ENCODE measurements at places on chromosomes 6 and 20.

- no peak for DNase-seq
Measured at GRCh38 chr6:112946051-112946450, 598.9 kb downstream of the RFPL4B start.

DNA sequence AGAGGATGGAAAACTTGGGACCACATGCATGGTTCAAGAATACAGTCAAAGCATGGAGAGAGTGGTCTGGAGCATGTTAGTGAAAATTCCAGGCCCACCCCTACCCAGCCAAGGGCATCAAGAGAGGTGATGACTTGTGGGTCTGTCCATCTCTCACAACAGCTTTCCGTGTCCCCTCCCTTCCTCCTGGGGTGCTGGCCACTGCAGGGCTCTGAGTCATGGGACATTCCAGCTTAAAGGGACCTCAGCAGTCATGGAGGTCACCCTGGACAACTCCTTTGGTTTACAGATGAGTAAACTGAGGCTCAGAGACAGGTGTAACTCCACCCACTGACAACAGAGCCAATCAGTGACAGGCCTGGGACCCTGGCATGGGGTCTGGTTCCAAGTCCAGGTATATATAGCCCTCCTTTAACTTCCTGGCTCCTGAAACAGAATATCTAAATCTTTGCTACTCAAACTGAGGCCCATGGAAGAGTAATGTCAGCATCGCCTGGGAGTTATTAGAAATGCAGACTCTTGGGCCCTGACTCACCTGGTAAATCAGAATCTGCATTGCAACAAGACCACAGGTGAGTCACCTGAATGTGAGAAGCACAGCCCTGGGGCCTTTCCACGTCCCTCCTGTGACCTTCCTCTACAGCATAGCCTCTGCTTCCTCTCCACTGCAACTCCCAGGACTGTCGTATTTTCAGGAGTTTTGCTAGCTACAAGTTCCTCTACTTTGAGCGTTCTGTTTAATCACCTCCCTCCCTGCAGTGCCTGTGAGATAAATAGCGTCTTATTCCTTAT, 170.2 kb downstream of the ZDHHC14 start:
- DNase-seq, result no peak

- DNase-seq, result no peak
Measured at GRCh38 chr6:137805622-137806021, 61.4 kb upstream of the TNFAIP3 start.

DNA sequence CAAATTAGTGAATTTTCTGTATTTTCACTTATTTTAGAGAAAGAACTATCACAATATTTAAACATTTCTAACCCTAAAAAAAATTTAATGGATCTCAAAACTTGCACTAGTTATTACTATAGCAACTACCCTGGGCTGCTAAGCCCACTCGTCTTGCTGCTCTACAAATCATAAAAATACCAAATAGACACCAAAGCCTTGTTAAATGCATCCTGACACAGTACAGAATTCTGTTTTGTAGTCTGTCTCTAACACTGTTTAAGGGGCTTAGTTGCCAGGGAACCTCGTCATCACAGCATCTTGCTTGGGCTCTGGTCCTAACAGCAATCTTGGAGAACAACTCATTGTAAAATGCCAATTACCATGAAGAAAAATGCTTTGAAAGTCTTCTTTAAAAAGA, 56.9 kb upstream of the MBOAT1 start:
- DNase-seq, result no peak

- no peak for DNase-seq
Measured at GRCh38 chr6:155693573-155694418, 238.2 kb upstream of the NOX3 start.

GRCh38 chr6:55818482-55818881, 56.9 kb downstream of the BMP5 start:
- no peak for DNase-seq

DNA sequence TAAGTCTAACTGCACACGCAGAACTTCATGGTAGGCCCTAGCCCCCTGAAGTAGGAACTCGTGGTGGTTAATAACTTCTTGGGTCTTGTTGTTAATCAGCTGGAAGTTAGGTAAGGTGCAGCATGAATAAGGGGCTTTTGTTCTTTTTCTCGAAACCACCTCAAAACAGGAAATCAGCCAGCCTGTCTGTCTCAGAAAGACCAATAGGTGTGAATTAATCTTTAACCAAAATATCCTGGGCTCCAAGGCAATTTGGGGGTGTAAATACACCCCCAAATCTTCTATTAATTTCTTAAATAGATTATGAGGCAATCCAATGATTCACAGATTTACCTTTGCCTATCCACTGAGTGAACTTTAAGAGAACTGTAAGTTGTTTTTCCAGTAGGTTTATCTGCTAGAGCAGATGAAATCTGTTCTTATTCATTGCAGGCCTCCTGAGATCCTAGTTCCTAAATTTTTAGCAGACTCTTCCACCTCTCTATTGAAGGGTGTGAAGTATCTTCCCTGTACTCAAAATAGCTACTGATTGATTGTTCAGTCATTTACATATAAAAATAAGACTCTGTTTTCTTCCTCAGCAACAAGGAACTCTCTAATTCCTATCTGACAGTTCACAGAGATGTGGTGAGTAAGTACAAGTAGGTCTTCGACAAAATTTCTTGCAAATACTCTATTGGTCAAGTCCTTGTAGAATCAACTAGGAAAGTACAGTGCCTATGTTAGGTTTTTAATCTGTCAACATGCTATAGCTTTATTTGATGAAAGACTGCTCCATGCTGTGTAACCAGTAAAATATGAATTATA, 427.1 kb upstream of the NOX3 start:
- DNase-seq, result no peak

DNA sequence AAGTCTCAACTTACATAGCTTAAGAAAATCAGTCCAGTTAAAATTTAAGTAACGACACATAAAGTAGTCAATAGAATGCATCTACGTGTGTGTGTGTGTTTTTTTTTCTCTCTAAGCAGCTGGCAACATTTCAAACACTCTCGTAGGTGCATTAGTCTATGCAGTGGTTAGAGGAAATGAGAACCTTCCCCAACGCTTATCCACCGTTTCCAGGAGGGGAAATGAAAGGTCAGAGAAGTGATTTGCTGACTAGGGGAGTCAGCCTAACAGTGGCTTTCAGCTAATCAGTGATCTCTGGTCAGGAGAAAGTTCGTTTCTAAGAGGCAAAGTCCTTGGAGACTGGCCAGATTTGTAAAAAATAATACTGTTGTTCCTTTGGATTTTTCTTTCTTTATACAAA, 806.6 kb downstream of the C6orf118 start:
- no peak for DNase-seq

GRCh38 chr20:62066983-62067433, 1.3 kb upstream of the TAF4 start:
- no peak for DNase-seq

DNA sequence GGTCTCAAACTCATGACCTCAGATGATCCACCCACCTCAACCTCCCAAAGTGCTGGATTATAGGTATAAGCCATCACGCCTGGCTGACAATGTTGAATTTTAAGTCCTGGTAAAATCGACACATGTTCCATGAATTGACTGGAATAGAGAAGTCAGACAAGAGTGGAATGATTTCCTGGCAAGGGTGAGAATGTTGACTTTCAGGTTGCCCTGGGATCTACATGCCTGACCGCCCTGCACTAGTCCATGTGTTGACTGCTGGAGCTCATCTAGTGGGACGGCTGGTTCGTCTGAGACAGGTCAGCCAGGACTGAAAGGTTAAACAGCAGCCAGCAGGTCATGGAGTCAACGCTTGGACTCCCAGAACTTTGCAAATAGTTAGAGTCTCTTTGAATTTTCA, 88.8 kb downstream of the SASH1 start:
- no peak for DNase-seq

- DNase-seq, result no peak
Measured at GRCh38 chr6:149229096-149229495, 88.4 kb upstream of the TAB2 start.

DNA sequence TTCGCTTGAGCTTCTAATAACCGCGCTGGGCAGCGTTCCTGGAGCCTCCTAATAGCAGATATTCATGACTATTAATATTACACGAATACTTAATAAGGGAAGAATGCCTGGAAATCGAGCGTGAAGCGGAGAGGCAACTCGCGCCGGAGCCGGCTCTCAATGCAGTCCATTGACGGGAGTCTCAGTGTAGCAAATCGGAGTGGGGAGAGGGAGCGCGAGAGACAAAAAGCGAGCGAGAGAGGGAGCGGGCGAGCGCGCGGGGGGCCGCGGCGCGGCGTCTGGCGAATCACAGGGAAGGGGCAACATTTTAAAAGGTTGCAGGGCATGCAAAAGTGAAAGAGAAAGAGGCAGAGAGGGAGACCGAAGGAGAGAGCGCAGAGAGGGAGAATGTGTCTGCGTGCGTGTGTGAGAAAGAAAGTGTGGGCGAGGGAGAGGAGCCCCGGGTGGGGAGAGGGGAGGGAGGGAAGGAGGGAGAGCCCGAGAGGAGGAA, 2.9 kb downstream of the TFAP2A start:
- peak; percentile 89 for DNase-seq

DNA sequence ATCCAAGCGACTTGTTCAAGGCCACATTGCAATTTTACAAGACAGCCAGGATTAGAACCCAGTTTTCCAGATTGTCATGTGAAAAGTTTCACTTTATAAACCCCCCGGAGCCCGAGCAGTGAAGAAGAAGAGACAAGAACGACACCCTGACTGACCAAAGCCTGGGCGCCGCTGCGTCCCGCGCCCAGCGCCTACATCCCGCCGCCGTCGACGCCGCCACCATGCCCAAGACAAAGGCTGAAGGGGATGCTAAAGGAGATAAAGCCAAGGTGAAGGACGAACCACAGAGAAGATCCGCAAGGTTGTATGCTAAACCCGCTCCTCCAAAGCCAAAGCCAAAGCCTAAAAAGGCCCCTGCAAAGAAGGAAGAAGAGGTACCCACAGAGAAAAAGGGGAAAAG, 27.1 kb upstream of the GJA1 start:
- DNase-seq, result no peak

DNA sequence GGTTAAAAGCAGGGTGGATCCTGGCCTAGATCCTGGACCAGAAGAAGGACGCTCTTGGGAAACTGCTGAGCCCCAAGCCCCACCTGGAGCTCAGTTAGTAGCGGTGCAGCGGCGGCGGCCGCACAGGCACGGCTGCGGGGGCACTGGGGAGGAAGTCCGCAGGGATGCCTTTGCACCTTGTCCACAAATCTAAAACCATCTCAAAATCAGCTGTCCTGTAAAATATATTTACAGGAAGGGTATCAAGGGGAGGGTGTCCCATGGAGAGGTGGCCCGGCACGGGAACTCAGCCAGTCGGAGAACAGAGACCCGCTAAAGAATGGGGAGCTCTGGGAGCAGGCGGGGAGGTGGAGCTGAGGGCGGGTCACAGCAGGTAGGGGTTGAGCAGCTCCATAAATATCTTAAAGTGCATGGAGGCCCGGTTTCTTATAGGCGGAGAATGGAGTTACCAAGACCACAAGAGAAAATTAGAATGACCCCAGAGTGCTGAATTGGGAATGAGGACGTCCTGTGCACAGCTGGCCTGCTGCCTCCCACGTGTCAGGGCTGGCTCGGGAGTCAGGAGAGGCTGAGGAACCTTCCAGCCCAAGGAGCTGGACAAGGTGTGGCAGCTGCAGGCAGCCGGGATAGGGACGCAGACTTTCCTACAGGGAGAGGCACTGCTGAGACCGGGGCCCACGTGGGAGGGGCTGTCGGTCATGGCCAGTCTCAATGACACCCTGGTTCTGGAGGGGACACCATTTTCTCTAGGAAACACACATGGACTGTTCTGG, 8.0 kb downstream of the MTG2 start:
- no peak for DNase-seq
